ENCODE measurements at places on chromosomes 2 and 18.

DNA sequence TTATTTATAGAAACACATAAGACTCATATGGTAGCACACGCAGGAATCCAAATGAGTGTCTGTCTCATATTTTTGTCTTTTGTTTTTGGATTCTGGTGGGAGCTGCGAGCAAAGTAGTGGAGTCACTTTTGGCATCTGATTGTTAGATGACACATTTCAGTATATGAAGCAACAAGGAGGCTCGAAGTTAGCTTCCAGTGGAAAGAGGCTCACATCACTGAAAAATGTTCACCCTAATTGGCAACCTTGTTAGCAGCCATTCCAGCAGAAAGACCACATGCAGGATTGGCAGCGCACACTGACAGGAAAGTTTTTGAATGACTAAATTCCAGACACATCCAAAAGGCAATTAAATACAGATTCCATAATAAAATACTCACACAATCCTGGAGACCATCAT is 87.4 kb downstream of the MYT1L start:
- DNase-seq: no peak

DNA sequence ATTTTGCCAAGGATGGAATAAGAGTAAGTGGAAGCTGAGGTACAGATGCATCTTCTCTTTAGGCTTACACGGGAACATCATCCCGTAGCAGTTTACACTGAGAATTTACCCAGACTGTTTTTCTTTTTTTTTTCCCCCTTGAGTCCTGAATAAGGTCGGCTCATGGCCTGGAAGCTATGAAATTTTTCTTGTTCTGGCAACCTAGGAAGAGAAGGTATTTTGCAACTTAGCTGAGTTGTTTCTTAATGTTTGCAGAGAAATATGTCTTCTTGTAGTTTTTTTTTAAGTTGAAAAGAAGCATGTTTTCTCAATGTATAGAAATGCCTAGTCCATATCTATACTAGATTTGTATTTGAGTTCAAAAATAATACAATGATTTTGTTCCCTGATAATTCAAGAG is 712.5 kb downstream of the TDRD15 start:
- DNase-seq: no peak

GRCh38 chr18:44048846-44049245 is 631.8 kb upstream of the SETBP1 start:
- no peak for DNase-seq

GRCh38 chr18:44696892-44697291 is 16.2 kb downstream of the SETBP1 start:
- no peak for DNase-seq

DNA sequence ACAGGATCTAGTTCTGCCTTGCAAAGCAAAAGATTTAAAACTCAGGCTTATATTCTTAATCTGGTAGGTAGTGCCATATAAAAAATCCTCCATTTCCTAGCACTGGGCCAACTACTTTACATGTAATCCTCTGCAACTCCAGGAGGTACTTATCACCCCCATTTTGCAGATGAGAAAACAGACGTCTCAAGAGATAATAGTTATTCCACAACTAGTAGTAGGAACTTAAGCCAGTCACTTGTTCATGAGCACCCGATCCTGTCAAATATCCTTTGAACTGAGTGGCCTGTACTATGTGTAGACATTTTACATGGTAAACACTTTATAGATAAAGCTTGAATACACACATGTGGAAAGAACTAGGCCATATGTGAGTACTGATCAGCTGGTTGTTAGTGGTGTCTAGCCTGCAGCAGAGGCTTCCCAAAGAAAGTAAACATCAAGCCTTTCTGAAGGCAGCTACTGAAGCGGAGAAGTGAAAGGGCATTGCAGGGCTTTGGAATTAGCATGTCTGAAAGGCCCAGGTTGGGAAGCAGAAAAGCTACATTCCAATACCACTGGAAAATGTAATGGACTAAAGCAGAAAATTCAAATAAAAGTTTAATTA is 48.0 kb downstream of the NAB1 start:
- DNase-seq: no peak

- DNase-seq: no peak
Measured at GRCh38 chr2:120012363-120012762, 514 bp upstream of the EPB41L5 start.

GRCh38 chr2:74290466-74291217 is 52.6 kb downstream of the SLC4A5 start:
- DNase-seq: no peak

- no peak for DNase-seq
Measured at GRCh38 chr2:132766573-132766972, 96.6 kb upstream of the LYPD1 start.

DNA sequence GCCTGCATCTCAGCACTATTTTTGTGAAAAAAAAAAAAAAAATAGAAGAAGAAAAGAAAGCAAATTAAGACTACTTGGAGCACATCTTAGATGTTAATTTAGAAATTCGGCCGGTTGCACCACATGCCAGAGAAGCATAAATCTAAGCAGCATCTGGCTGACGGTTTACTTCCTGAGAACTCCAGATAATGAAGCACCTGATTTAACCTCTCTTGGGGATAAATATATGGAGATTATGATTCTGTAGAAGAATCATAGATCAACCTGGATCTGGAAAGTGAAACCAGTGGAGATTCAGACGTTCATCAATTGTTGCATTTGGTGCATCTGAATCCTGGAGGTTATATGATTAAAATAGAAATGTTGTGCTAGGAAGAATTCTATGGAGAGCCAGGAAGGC is 102.1 kb upstream of the SH3BP4 start:
- DNase-seq: no peak

- DNase-seq: no peak
Measured at GRCh38 chr2:19100570-19100969, 257.9 kb downstream of the OSR1 start.

DNA sequence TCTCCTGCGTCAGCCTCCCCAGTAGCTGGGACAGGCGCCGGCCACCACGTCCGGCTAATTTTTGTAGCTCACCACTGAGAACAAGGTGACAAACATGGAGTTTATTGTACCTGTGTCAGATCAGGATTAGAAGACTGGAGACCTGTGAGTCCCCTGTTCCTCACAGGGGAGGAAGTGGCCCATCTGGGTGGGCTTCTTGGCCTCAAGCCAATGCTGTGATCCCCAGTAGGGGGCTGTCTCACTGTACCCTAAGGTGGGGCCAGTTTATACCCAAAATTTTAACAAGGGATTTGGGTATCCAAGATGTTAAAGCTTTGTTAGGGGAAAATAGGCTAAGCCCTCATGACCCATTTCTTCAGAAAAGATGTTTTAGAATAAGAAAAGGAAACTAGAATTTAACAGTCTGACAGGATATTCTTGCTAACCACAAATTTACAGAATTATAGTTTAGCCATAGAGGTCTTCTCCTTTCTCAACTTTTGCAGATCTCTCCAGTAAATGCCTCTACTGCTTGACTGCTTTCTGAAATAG is 16.3 kb downstream of the PCBP1 start:
- peak; percentile 28 for DNase-seq

GRCh38 chr2:156157670-156158069 is 174.9 kb downstream of the NR4A2 start:
- no peak for DNase-seq

DNA sequence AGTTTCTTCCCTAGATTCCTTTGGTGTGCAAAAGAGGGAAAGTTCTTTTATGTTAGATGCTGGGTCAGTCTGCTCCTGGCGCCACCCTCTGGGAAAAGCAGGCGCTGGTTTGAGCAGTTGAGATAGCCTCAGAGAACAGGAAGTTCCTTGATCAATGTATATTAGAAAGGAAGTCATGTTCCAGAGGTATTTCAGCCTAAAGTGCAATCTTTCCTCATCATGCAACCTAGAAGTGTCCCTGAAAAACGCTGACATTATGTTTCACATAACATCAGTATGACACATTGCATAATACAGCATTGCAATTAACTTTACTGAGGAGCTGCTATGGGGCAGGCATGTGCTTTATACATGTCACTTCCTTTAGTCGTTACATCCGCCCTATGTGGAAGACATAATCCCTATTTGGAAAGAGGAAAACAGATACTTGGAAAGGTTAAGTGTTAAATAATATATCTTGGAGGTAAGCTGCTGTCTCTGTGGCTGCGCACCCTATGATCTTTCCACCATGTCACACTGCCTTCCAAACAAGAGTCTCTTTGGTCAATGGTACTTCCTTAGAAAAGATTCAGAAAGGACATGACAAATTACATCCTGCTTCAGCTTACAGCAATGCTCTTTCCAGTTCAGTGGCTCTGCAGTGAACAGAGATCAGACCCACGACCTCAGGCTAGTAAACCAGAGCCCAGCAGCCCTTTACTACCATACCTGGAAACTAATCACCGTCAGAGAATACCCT is 369.7 kb downstream of the RAD51AP2 start:
- no peak for DNase-seq

DNA sequence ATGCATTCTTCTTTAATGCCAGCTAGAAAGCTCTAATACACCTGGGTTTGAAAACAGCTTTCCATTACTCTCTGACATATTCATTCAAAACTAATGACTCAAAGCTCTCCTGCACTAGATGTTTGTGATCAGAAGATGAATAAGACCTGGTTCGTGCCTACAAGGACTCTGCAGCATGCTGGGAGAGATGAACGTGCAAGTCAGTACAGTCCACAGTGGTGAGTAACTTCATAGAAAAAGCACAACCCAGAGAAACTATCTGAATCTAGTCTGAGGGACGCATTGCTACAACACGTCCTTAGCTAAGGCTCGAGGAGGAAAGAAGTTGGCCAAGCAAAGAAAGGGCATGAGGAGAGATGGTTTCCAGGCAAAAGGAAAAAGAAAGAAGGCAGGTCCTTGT is 234.3 kb downstream of the OSR1 start:
- DNase-seq: no peak

GRCh38 chr2:112835536-112836162 is 930 bp downstream of the IL1B start:
- no peak for DNase-seq

GRCh38 chr2:199019898-199020507 is 437.7 kb downstream of the SATB2 start:
- DNase-seq: no peak

DNA sequence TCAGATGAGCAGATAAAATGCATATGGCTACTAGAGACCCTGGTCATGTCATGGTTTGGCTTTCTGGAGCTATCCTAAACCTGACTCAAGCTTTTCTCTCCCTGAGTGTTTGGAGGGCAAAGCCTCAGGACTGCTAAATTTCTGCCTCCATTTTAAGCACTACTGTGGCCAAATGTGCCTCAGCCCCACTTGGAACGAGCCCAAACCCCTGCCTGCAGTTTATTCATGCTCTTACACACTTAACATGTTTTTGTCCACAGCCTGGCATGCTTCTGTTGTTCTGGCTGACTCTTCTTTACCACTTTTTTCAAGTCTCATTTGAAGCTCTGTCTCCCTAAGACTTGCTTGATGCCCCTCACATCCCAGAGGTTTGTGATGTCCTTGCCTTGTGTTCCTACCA is 24.7 kb downstream of the MGAT5 start:
- DNase-seq: no peak

DNA sequence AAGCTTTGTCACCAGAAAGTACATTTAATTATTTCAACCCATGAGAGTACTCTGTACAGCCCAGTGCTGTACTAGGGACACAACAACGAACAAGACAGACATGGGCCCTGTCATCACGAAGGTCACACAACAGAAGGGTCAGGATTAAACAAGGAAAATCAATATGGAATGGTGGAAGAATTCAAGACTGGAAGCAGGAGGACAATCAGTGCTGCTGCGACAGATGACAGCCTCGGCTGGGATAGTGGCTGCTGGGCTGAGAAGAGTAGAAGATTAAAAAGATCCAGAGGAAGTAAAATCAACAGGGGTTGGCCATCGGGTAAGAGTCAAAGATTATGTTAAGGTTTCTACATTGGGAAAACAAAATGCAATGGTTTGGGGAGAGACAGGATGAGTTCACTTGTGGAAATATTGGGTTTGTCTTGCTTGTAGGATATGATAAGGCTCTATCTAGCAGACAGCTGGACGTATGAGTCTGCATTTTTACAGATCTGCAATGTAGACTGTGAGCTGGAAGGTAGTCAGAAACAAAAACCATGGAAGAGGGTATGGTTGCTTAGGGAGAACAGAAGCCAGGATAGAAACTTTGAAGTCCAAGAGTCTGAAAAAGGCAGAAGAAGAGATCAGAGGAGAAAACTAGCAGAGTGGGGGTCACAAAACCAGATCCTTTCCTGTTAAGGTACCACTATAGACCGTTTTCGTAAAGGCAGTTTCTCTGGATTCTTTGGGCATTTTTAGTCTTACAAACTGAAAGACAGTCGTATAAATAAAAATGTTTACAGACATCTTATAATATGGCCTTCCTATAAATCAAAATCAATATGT is 84.1 kb downstream of the PRELID3A start:
- DNase-seq: no peak

GRCh38 chr2:45274250-45274926 is 265.1 kb upstream of the SIX2 start:
- peak; percentile 50 for DNase-seq

DNA sequence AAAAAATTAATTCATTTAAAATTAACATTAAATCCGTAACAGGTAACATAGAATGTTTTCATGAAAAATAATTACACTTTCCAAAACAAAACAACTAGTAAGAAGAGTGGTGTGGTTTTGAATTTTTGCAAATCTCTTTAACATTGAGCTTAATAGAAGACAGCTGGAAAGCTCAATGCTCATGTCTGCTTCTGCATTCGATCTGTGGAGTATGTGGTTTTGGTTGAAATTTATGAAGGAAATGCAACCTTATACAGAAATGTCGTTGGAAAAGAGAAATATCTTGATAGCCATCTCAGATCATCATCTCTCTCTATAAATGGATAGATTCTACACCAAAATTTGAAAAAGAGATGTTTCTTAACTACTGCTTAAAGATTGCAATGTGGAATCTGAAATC is 17.3 kb upstream of the FHL2 start:
- no peak for DNase-seq

DNA sequence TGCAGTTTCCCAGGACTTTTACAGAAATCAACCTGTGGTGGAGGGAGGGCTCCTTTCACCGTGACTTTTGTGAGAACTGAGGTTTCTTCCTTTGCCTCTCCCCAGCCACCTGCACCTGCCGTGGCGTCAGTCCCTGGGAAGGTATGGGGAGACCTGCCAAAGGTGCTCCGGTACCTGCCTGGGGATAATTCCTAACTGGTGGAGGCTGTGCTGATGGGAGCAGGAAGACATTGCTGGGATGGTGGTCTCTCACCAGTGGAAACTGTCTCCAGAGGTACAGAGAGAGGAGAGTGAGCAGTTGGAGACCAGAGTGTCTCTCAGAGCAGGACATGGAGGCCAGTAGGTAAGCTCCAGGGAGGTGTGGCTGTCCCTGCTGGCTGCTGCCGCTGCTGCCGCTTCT is 52.6 kb downstream of the CIB4 start:
- DNase-seq: no peak

DNA sequence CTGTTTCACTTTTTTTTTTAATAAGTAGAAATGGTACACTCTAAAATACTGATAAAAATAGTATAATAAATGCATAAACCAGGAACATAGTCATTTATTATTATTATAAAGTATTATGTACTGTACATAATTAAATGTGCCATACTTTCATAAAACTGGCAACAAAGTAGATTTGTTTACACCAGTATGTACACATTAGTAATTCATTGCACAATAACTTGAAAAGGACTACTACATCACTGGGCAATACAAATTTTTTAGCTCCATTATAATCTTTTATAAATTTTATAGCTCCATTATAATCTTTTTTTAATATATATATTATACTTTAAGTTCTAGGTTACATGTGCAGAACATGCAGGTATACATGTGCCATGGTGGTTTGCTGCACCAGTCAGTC is 636.5 kb downstream of the CNTNAP5 start:
- no peak for DNase-seq

- DNase-seq: no peak
Measured at GRCh38 chr2:191863988-191864387, 17.1 kb upstream of the CAVIN2 start.

- DNase-seq: no peak
Measured at GRCh38 chr2:53949457-53949856, 21.3 kb downstream of the PSME4 start.

All from femur (tissue), 1 donor.